ENCODE measurements at places on chromosomes 11 and 22.

DNA sequence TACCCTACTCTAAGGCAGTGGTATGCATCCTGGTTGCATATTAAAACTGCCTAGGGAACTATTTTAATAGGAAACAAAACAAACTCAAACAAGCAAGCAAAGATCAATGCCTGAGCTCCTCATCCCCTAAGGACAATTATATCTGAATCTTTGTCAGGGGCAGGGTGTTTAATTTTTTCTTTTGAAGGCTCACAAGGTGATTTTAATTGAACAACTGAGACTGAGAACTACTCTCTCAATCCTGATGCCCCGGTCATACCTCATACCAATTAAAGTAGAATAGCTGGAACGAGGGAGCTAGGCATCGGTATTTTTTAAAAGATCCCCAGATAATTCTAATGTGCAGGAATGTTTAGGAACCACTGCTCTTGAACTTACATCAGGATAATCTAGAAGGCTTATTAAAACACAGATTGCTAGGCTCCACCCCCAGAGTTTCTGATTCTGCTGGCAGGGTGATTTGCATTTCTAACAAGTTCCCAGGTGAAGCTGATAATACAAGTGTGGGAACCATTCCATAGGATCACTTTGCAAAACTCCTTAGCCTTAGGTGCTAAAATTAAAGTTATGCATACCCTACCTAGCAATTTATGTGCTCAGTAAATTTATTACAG is 416.5 kb downstream of the GUCY1A2 start:
- no peak for DNase-seq

- DNase-seq: no peak
Measured at GRCh38 chr22:41501209-41501608, 32.3 kb downstream of the ACO2 start.

DNA sequence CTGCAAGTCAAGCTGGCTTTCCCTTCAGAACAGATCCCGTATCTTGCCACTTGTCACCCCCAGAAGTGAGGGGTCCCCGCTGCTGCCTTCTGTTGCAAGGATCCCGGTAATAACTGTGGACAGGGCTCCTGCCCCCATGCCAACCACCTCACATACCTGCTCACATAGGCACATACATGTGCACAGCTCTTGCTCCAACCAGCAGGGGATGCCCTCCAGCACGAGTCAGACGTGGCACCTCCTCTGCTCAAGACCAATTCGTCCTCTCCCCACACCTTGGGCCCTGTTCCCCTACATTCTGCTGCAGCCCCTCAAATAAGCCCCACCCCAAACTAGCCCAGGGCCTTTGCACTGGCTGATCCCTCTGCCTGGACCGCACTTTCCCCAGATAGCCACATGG is 163.3 kb downstream of the CRYBB2 start:
- no peak for DNase-seq

GRCh38 chr22:30284172-30284571 is 5.1 kb downstream of the CASTOR1 start:
- DNase-seq: no peak

DNA sequence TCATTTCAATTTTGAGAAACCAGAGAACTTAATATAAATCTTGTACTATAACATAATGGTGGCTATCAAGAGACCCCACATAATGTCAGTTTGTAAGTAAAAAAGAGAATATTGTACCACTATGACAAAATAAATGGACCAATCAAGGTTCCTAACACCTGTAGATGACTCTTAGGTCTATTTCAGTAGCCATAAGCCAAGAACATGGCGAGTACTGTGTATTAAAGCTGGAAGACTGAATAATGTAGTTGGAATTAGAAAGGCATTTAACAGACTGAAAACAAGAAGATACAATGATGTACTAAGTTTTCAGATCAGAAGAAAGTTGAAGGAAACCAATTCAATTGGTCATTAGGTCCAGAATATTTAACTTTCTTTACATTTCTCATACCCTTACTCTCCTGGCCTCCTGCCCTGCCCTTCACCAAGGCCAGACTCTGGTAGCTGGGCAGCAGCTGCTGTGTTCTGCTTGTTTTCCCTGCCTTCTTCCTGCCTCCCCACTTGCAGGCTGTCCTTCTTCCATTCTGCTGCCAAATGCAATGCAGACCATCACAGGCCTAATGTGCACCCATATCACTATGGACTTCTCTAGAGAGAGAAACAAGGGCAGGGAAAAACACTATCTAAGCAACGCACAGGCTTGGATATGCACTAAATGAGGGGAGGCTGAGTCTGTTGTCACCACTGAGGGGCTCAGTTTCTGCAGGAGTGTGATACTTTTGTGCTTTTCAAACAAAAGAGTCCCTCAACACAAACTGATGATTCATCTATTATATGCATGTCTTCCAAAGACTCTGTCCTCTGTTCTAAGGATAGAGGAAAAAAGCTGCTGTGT is 60.1 kb downstream of the RAB30 start:
- no peak for DNase-seq

DNA sequence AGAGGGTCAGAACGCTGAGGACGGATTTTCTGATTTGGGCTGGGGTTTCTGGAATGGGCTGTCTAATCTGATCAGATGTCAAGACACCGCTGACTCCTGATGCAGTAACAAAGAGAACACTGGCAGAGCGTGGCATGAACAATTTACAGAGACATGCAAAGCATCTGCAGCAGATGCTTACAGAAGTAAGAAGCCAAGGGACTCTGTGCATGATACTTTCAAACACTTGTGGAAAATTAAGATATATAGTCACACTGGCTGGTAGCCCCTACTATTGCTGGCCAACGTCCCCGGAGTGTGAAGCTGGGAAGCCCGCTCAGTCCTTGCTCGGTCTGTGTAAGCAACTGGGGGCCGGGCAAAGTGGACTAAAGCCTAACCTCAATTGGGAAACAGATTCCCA is 903.7 kb downstream of the BRD1 start:
- DNase-seq: no peak

DNA sequence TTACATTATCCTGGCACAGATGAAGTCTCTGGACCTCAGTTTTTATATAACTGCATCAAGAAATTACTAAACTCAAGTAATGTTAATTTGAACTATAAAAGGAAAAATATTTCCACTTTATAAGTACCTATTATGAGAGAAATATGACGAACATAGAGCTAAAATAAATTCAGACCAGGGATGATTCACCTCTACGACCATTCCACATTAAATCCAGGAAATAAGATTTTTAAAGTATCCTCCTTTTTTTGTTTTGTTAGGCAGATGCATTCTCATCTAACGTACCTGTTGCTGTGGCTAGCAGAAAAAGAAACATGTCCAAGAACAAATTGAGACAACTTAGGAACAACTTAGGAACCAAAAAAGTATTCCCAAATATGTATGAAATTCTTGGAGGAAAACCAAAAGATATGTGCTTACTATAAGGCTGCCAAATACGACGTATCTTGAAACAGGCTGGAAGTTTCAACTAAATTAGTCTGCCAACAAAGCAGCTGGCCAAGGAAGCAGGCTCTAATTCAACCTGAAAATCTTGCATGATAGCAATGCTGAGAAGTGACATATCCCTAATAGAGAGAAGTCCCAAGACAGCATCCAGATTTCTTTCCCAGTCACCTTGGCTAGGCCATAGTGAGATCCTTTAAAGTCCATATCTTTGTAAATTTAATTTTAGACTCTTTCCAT is 15.7 kb downstream of the SPTY2D1 start:
- DNase-seq: no peak

- peak; percentile 68 for DNase-seq
Measured at GRCh38 chr11:131886201-131886600, 515.8 kb downstream of the NTM start.

DNA sequence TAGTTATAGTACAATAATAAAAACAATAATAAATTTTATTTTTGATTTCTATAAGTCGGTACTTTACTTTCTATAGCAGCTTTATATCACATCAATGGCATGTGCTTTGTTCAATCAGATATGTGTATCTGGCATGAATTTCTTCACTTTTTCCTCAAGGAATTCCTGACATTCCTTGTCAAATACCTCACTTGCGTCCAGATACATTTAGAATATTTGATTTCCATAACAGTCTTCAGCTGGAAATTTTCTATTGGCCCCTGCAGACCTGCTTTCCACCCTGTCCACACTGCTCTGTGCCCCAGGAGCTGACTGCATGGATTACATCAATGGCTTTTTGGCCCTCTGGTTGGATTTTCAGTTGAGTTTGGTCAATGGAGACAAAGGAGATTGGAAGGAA is 93.2 kb downstream of the FAR1 start:
- DNase-seq: peak; percentile 43

DNA sequence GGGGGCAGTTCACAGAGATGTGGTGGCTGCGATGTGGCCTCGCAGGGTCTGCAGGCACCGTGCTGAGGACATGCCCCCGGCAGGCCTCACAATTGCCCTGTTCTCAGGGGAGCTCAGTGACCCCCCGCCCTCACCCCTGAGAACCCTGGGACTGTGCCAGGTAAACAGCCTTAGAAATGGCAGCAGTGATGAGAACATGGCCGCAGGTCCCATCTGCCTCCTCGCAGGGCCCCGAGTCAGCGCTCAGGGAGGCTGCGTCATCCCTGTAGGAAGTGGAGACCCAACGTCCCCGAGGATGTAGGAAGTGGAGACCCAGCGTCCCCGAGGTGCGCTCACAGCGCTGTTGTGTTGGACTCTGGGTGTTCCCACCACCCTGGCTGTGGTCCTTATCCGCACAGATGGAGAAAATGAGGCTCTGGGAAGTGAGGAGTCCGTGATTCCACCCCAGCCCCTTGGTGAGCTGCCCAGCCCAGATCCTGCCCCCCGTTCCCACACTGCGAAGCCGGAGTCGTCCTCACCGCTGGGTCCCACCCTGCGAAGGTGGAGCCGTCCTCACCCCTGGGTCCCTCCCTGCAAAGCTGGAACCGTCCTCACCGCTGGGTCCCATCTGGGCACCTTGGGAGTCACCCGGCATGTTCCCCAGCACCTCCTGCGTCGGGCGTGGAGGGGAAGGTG is 1086.8 kb downstream of the BRD1 start:
- no peak for DNase-seq

- DNase-seq: no peak
Measured at GRCh38 chr22:21857481-21857914, 9.9 kb downstream of the MAPK1 start.

DNA sequence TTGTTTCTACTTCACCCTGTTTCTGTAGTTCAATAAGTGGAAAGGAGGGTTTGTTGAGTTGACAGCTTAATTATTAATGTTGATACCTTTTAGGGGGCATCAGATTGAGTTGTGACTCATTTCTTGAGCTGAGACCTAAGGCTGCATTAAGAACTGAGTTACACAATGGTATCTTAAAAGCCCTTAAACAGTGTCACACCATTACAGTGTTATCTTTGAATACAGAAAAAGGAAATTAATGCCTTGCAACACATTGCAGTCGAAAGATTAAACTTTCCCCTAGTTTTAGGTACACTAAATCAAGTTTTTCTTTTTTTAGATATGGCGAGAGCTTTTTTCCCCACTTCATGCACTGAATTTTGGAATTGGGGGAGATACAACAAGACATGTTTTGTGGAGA is 16.7 kb downstream of the PAFAH1B2 start:
- DNase-seq: no peak

DNA sequence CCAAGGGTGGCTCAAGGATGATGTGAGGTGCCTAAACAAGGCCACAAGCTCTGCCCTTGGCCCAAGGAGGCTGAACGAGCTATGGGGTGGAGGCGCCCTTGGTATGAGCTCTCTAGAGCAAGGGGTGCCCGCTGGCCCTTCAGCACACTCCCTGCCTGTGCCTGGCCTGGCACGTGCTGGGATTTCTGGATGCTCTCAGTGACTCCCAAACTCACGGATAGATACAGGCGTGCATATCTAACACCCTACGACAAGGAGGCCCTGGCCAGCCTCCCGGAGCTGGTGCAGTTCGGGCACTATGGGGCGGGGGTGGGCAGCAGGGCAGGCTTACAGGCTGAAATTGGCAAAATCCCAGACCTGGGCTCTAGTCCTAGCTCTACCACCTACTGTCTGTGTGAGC is 30.6 kb downstream of the SCUBE1 start:
- DNase-seq: no peak

- DNase-seq: no peak
Measured at GRCh38 chr11:92504004-92504403, 279.4 kb downstream of the FAT3 start.

- no peak for DNase-seq
Measured at GRCh38 chr11:104073950-104074705, 37.7 kb downstream of the DDI1 start.

- DNase-seq: no peak
Measured at GRCh38 chr11:26849036-26849435, 127.2 kb upstream of the SLC5A12 start.

DNA sequence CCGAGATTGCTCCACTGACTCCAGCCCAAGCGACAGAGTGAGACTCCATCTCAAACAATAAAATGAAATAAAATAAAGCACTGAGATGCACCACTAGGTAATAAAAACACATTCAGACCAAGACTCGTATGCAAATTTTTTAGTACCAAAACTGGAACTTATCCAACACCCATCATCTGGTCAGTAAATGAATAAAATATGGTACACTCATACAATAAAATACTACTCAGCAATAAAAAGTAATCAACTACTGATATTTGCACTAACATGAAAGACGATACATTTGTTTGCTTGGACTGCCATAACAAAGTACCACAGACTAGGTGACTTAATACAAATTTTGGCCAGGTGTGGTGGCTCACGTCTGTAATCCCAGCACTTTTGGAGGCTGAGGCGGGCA is 17.8 kb upstream of the POLD3 start:
- DNase-seq: no peak
